ENCODE measurements at places on chromosomes 11 and 22. TPM values are rescaled to one million over a fixed set of nuclear protein-coding genes. Genes with fewer than 3 reads are reported as not detected.

DNA sequence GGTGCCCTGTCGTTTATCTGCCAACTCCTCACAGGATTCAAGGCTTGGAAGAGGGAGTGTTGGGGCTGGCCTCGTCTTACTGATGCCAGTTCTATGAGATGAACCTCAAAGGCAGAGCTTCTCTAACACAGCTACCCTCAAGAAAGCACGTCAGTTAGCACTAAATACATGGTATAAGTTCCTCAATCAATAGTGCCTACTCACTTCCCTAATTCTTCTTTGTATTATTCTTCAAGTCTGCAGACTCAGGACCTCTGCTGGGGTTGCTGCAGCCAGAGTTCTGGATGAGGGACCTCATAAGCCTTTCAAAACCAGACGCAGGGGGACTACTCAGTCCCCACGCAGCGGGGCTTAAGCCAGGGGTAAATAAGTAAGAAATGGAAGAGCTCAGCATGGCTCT lies 118.3 kb downstream of the VPREB1 start:
- no peak overlapping the region for H3K27ac ChIP-seq
- H3K27me3 ChIP-seq, result peaks cover 8% of the 10 kb centered on the region
- no peaks in the 10 kb centered on the region for H3K36me3 ChIP-seq
- H3K4me3 ChIP-seq, result no peak overlapping the region
- H3K4me1 ChIP-seq, result no peaks in the 10 kb centered on the region
- DNase-seq, result no peak

DNA sequence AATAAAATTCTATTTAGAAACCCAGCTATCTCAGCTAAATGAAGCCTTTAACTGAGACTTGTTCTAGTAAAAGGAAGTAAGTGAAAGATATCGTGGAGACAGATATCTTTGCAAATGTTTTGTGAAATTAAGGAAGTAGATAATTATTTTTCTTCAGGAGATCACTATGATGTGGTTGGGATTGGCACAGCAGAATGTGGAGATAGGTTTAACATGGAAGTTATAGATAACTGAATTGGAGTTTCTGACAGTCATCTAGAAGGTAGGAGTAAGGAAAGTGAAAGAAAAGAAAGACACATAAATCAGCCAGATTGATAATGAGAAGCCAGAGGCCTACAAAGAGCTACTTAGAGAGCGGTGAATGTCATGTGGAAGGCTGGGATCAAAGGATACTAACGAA lies 4.7 kb upstream of the CASP5 start:
- no peak for DNase-seq
- no peaks in the 10 kb centered on the region for H3K36me3 ChIP-seq
- H3K27ac ChIP-seq, result no peak overlapping the region
- no peaks in the 10 kb centered on the region for H3K4me1 ChIP-seq
- H3K27me3 ChIP-seq, result no peaks in the 10 kb centered on the region

DNA sequence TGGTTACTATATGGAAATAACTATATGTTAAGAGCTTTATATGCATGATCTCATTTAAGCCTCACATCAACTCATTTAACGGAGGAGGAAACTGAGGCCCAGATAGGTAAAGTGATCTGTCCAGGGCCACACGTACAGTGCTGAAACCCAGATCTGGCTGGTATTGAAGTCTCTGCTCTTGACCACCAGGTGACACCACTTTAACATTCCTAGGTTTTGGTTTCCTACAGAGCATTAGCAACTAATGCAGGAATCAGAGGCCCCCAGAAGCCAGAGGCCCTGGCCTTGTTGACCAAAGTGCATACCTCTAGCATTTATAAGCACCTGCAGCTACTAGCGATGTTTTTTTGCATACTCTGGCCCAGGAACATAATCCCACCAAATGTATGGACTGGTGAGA lies 12.9 kb upstream of the LIMK2 start:
- H3K27ac ChIP-seq, result no peak overlapping the region
- H3K27me3 ChIP-seq, result no peaks in the 10 kb centered on the region
- no peaks in the 10 kb centered on the region for H3K4me1 ChIP-seq
- no peak for DNase-seq
- peaks cover 7% of the 10 kb centered on the region for H3K36me3 ChIP-seq

DNA sequence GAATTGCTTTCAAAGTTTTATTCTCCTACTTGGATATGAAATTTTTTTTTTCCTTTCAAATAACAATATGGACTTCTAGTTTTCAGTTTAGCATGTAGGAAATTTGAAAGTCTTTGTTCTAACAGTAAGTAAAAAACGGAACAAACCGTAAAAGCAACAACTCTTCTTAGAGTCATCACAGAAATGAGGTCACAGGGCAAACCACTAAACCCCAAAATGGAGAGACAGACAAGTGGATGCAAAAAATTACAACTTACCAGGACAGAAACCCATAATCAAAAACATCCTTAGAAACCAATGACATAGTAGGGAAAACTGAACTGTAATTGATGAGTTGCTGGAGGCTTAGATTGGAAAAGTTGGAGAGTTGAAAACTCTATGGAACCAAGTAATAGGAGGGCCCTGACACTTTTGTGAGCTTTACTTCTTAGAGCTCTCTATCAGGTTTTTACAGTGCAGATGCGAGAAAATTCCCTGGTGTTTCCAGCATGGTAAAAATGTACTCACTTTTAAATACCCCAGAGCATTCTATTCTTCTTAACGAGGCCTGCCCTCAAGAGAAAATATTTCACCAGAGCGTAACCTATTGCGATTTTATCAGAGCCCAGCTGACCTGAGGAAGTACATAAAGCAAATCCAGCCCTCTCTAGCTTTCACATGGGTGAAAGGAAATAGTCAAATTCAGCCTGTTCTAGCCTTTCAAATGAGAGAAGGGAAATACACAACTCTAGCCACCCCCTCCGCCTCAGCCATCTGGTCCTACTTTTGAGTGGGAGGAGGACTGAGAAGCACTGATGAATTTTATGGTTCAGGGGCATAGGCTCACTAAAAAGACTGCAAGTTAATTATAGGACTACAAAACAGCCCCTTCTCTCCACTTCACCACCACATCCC lies 39.1 kb downstream of the CASP12 start:
- no peak for DNase-seq
- H3K27ac ChIP-seq, result no peak overlapping the region
- H3K27me3 ChIP-seq, result no peaks in the 10 kb centered on the region
- H3K4me3 ChIP-seq, result no peak overlapping the region

DNA sequence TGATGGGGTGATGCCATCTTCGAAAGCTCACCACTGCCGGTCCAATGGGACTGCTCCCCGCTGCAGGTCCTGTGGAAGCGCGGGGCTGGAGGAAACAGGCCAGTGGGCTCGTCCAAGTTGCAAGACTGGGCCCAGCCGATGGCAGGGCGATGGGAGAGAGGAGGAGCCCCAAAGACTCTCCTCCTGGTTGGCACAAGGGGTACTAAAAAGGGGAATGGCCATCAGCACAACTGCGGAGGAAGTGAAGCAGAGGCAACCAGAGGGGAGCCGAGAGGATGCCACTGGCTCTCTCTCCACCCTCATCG lies 357.1 kb downstream of the SHANK2 start:
- no peak for DNase-seq
- no peaks in the 10 kb centered on the region for H3K4me1 ChIP-seq
- no peaks in the 10 kb centered on the region for H3K27me3 ChIP-seq
- H3K4me3 ChIP-seq, result no peak overlapping the region

THRSP gene
- not detected for total RNA-seq

- H3K27ac ChIP-seq, result no peak overlapping the region
- H3K4me3 ChIP-seq, result no peak overlapping the region
- no peak for DNase-seq
These were observed 692.5 kb downstream of the KCNA4 start for GRCh38 chr11:29324328-29324727.

DNA sequence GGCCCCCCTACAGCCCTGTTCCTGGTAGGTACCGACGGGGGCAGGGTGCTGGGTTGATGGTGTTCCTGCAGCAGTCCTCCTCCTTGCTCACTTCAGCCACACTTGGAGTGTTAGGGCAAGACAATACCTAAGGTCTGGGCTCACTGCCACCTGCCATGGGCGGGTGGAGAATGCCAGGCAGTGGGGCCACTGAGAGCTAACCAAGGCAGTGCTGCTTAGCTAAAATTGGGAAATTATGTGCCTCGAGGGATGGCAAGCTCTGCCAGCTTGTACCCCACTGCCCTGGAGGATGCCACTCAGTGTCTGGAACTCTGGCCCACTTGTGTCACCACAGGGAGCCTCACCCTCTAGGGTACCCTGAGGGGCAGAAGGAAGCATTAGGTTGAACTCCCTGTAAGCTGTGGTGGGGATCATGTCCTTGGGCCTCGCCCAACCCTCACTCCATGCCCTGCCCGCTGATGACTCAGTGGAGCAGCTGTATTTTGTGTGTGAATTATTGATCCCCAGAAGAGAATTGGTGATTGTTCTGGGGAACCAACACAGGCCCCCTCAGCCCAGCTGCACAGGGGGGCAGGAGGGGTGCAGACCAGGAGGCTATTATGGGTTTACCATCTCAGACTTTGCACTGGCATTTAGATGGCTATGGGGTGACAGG lies 17.7 kb downstream of the PHLDB1 start:
- H3K36me3 ChIP-seq, result 0 out of 2 replicates have a peak, but pooled peaks cover 9% of the 10 kb centered on the region
- no peak for DNase-seq
- H3K27ac ChIP-seq, result no peak overlapping the region
- H3K4me1 ChIP-seq, result peaks cover 24% of the 10 kb centered on the region
- H3K27me3 ChIP-seq, result no peaks in the 10 kb centered on the region

GRCh38 chr22:23147617-23148387 lies 2.5 kb downstream of the RAB36 start:
- H3K4me3 ChIP-seq, result no peak overlapping the region
- no peaks in the 10 kb centered on the region for H3K27me3 ChIP-seq
- DNase-seq, result no peak
- no peaks in the 10 kb centered on the region for H3K36me3 ChIP-seq
- H3K27ac ChIP-seq, result no peak overlapping the region

GRCh38 chr11:110053848-110054414 lies 39.3 kb upstream of the ZC3H12C start:
- no peaks in the 10 kb centered on the region for H3K36me3 ChIP-seq
- H3K4me1 ChIP-seq, result no peaks in the 10 kb centered on the region
- no peaks in the 10 kb centered on the region for H3K27me3 ChIP-seq
- no peak overlapping the region for H3K4me3 ChIP-seq

NXPE1 gene
- total RNA-seq, result not detected

DNA sequence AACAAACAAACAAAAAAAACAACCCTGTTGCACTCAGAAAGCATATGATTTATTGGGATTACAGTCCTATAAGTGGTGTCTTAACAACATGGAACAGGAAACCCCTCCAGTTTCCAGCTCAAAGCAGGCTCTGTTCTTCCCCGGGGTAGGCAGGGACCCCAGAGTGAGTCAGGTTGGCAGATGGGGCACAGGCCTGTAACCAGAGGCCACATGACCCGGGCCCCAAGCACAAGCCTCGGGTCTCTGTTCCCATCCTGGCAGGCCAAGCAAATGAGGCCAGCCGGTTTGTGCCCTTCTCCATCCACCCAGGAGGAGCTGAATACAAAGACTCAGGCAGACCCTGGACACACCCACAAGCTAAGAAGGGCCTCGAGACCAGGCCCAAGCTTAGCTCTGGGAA lies 75.8 kb downstream of the NAT10 start:
- peaks cover 13% of the 10 kb centered on the region for H3K4me1 ChIP-seq
- no peaks in the 10 kb centered on the region for H3K27me3 ChIP-seq
- no peaks in the 10 kb centered on the region for H3K36me3 ChIP-seq
- H3K4me3 ChIP-seq, result no peak overlapping the region
- no peak for DNase-seq

PHOX2A gene
- not detected for total RNA-seq

- H3K36me3 ChIP-seq, result peaks cover 26% of the 10 kb centered on the region
- peak overlapping the region; percentile 95 for H3K4me3 ChIP-seq
- peaks cover 9% of the 10 kb centered on the region for H3K4me1 ChIP-seq
- no peak for DNase-seq
- H3K27ac ChIP-seq, result peak overlapping the region; percentile 96
These were observed 612 bp downstream of the XBP1 start for GRCh38 chr22:28799606-28800307.

DNA sequence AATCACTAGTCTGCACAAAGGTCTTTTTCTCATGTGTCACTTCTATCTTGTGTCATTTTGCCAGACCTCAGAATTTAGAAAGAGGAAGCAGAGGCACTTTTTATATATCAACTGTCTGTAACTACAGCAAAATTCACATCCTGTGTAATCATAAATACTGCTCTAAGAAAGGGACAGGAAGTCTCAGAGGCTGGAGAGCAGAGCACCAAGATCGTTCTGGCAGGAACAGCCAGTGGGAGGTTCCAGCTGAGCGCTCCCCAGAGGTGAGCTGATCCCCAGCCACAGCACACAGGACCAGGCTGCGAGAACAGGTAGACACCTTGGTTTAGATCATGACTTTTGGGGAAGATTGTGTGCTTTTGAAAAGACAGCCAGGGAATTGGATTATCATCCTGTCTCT lies at the start of gene MS4A7:
MS4A7 (plus strand) TSS at position 179 of the 400 bp plus-strand sequence. CDS start 4,610 bp downstream, outside the sequence.
- no peaks in the 10 kb centered on the region for H3K4me1 ChIP-seq
- no peak within 1 kb of the TSS for H3K4me3 ChIP-seq
- H3K27ac ChIP-seq, result peak within 1 kb of the TSS; percentile 29

C1QTNF4 gene
- total RNA-seq, result not detected

DNA sequence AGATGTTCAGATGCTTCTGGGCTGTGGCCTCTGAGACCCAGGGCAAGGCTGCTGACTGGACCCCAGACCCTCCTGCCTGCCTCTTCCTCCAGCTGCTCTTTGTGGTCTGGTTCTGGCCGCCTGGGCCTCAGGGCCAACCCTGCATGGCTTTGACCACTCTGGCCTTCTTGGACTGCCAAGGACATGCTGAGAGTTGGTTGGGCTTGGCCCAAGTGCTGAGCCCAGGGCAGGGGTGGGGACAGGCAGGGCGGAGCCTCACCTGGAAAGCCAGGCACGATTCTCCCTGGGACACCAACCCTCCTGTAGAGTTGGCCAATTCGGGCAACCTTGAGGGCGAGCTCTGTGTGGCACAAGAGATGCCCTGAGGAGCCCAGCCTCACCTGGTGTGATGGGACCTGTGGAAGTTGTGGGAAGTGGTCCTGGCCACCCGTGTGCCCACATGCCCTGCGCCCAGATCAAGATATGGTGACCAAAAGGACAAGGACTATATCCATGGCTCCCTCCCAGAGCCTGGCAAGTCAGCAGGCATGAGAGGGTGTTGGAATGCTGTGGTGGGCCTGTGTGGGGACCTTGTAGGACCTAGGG lies 11.6 kb downstream of the TANGO2 start:
- DNase-seq, result no peak
- no peaks in the 10 kb centered on the region for H3K4me1 ChIP-seq
- no peak overlapping the region for H3K27ac ChIP-seq
- H3K4me3 ChIP-seq, result no peak overlapping the region
- no peaks in the 10 kb centered on the region for H3K36me3 ChIP-seq

HORMAD2 gene
- not detected for total RNA-seq

DNA sequence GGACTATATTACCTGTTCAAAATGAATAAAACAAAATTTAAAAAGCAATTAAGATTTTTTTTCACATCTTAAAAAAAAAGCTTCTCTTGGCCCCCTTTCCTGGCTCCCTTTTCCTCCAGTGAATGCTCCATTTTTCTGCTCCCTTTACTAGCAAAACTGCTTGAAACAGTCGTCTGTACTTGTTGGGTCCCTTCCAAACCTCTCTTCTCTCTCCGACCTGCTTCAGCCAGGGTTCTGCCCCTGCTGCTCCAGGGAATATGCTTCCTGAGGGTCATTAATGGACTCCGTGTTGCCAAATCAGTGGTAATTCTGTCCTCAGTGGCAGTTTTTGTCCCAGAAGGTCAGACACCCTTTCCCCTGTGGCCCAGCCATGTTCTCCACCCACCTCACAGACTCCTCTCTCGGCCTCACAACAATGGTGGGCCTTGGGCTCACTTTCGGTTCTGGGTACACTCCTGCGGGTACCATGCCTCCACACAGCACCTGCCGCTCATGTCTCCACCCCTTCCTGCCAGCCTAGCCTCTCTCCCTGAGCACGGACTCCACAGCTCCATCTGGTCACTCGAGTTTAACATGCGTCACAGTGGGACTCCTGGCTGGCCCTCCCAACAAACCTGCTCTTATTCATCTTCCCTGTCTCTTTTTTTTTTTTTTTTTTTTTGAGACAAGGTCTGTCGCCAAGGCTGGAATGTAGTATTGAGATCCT lies 7.8 kb upstream of the POLR3H start:
- DNase-seq, result no peak
- no peaks in the 10 kb centered on the region for H3K36me3 ChIP-seq
- H3K27ac ChIP-seq, result no peak overlapping the region

PAMR1 gene
- total RNA-seq, result 0.13 TPM

TMEM25 gene
- total RNA-seq, result 6.7 TPM
